ENCODE measurements at places on chromosomes 4 and X.

GRCh38 chr4:101115887-101116286 lies 231.4 kb downstream of the PPP3CA start:
- DNase-seq: no peak

- DNase-seq: no peak
Observed at GRCh38 chr4:14994242-14994641, 8.0 kb upstream of the CPEB2 start.

DNA sequence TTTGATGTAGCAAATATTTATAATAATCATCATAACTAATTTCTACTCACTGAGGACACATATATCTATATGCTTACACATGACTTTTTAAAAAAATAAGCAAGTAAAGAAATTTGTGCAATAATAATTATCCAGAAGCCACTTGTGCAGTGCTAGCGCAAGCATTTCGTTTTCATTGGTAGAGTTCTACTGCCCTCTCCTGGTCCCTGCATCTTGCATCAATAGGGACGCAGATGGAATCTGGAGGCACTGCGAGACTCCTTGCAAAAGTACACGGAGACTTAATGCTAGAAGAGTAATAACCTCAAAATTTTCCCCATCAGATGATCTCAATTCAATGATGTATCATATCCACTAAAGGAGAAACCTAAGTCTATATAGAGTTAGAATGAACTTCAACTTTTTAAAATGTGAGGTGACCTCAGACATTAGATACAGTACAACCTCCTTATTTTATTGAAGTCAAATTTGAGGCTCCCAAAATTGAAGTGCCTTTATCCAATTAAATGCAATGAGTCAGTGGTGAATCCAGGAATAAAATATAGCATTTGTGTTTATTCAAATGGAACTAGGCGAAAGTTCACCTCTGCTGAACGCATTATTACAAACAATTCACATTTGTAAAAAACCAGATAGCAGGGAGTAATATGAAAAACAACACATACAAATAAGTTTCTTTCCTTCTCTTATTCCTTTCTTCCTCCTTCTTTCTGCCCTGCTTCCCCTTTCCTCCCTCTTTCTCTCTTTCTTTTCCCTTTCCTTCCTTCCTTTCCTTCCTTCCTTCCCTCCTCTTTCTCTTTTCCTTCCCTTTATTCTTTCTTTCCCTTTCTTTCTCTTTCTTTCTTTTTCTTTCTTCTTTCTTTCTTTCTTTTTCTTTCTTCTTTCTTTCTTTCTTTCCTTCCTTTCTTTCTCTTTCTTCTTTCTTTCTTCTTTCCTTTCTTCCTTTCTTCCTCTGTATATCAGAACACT lies 450.0 kb downstream of the ANKRD50 start:
- no peak for DNase-seq

GRCh38 chrX:111348429-111348828 lies 63.6 kb downstream of the DCX start:
- DNase-seq: no peak

DNA sequence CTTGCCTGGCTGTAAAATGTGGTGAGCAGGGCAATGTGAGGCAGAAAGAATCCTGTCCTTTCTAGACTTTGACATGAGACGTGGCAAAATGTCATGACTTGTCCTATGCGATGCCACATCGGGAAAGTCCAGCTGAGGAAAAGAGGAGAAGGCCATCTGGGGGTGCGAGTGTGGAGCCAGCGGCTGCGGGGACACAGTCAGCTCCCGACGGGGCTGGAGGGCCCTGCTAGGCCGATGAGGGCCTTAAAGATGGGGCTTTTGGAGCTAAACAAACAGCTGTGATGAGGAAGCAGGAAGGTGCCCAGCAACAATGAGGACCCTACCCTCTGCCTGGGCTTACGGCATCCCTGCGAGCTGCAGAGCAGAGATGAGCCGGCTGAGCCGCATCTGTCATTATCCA lies 7.7 kb downstream of the CPZ start:
- DNase-seq: no peak

Data from stimulated activated CD4-positive, alpha-beta T cell treated with anti-CD3 and anti-CD28 coated beads, Interleukin-15, amount 100 ng/mL, for 1 hour (primary cell).